ENCODE measurements at places on chromosomes 4 and X. TPM values are rescaled to one million over a fixed set of nuclear protein-coding genes. Genes with fewer than 3 reads are reported as not detected.

DNA sequence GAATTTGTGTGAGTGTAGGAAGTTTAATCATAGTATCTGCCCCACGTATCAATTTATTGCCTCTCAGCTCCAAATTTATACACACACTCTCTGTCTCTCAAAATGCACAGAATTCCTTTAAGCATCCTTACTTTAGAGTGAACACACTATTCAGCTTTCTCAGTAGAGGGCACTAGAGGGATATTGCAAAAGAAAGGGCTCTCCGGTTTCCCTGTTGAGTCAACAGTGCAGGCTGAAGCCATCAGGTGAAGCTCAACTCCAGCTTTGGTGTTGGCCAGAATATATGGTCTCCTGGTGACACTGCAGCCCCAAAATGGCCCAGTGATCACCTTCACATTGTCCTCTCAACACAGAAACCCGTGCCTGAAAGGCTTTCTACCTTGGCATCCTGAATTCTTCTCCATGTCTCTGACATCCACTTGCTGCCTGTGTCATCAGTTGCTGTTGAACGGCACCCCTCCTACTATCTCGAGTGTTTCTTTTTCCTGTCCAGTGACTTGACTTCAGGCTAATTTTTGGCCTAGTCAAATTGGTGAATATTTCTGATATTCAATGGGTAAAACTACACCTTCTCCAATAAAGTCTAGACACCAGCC, 670.5 kb downstream of the GABRG1 start:
- no peaks in the 10 kb centered on the region for H3K36me3 ChIP-seq
- no peak overlapping the region for H3K4me3 ChIP-seq
- no peaks in the 10 kb centered on the region for H3K27me3 ChIP-seq
- H3K4me1 ChIP-seq = no peaks in the 10 kb centered on the region
- DNase-seq = no peak

GRCh38 chr4:146367347-146367746, 153.0 kb downstream of the REELD1 start:
- H3K27ac ChIP-seq = no peak overlapping the region
- peaks cover 2% of the 10 kb centered on the region for H3K36me3 ChIP-seq
- DNase-seq = no peak
- H3K27me3 ChIP-seq = no peaks in the 10 kb centered on the region
- peaks cover 5% of the 10 kb centered on the region for H3K4me1 ChIP-seq

GRCh38 chr4:138894709-138895108, 120.9 kb upstream of the NOCT start:
- H3K27me3 ChIP-seq = peaks cover 15% of the 10 kb centered on the region
- H3K4me3 ChIP-seq = no peak overlapping the region
- no peaks in the 10 kb centered on the region for H3K36me3 ChIP-seq
- no peak for DNase-seq

GRCh38 chr4:85784947-85785346, 310.0 kb downstream of the ARHGAP24 start:
- no peak for DNase-seq
- no peaks in the 10 kb centered on the region for H3K36me3 ChIP-seq
- no peaks in the 10 kb centered on the region for H3K4me1 ChIP-seq
- H3K27ac ChIP-seq = no peak overlapping the region

DNA sequence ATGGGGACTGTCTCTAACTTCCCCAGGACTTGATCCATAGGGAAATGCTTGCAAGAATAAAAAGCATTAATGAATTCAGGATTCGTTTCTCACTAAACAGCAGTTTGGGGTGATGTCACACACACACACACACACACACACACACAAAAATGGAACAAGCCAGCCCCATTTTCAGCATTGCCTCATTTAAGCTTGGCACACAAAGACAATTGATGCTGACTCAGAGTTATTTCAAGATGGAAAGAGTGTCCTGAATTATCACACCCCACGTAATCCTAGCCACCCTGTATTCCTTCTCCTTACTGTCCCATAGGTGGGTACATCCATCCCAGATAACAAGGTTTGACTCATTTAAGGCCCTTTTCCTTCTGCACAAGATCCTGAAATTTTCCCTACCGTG, 345.1 kb upstream of the HS3ST1 start:
- no peak overlapping the region for H3K27ac ChIP-seq
- no peak for DNase-seq
- H3K36me3 ChIP-seq = no peaks in the 10 kb centered on the region
- H3K4me3 ChIP-seq = no peak overlapping the region
- H3K27me3 ChIP-seq = no peaks in the 10 kb centered on the region

GRCh38 chr4:33176566-33176965, 2456.4 kb downstream of the PCDH7 start:
- no peaks in the 10 kb centered on the region for H3K4me1 ChIP-seq
- no peak overlapping the region for H3K27ac ChIP-seq
- no peak overlapping the region for H3K4me3 ChIP-seq
- H3K27me3 ChIP-seq = no peaks in the 10 kb centered on the region
- DNase-seq = no peak

DNA sequence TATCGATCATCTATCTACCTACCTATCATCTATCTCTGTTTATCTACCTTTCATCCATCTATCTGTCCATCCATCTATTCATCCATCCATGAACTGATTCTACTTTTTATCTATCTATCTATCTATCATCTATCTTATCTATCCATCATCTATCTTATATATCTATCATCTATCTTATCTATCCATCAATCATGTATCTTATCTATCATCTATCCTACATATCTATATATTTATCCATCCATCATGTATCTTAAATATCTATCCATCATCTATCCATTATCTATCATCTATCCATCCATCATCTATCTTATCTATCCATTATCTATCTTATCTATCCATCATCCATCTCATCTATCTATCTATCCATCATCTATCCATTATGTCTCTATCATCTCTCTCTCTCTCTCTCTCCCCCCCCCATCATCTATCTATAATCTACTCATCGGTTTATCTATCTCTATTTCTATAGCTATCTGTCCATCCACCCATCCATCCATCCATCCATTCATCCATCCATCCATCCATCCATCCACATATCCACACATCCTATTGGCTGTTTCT, 20.9 kb downstream of the ARSD start:
- H3K36me3 ChIP-seq = no peaks in the 10 kb centered on the region
- no peak overlapping the region for H3K27ac ChIP-seq
- H3K4me3 ChIP-seq = no peak overlapping the region
- H3K27me3 ChIP-seq = no peaks in the 10 kb centered on the region

GRCh38 chr4:99868126-99868596, 26.1 kb downstream of the LAMTOR3 start:
- H3K27me3 ChIP-seq = no peaks in the 10 kb centered on the region
- peaks cover 54% of the 10 kb centered on the region for H3K36me3 ChIP-seq
- H3K4me3 ChIP-seq = no peak overlapping the region

DNA sequence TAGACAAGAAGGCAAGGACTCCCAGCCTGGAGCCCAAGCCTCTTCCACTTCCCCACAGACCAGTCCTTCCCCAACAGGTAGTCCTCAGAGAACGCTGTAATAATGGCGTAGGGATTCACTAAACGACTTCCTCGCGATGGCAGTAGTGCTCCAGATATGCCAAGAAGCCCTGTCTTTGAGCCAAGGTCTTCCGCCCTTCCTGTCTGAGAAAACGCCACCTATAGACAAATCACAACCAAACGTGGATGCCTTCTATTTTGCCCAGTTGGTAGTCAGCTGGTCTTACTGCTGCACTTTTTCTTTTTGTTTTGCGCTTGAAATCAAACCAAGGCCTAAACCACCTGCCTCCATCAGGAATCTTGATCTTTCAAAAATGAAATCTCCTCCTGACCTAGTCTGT, 203.3 kb downstream of the OR13H1 start:
- no peaks in the 10 kb centered on the region for H3K4me1 ChIP-seq
- no peaks in the 10 kb centered on the region for H3K27me3 ChIP-seq
- peaks cover 34% of the 10 kb centered on the region for H3K36me3 ChIP-seq
- H3K4me3 ChIP-seq = no peak overlapping the region

DNA sequence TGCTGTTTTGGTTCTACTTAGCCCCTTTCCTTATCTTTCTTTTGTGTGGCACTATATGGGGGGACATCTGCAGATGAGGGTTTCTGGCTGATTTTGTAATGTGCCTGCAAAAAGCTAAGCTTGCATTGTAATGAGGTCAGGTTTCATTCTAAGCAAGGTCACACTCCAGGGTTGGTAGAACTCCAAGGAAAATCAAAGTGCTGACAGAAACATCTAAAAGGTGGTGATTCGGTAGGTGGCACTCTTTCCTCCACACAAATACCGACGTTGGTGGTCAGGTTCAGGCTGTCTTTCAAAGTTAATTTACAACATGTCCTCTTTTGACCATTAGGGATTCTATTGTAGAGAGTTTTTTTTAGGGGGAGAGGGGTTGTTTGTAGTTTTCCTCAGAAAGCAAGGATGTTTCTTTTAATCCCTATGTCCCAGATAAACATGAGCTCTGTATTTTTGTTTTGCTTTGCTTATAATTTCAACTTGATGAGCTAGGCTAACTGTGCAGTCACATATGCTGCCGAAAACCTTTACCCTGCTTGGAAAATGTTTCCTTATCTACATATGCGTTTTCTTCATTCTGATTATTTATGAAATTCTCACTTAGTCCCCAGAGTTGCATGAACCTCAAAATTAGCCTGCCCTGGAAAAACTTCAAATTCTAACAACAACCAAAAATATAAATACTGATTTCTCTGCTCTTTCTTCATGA, 434.2 kb downstream of the PPARGC1A start:
- DNase-seq = no peak
- H3K4me3 ChIP-seq = no peak overlapping the region
- H3K4me1 ChIP-seq = no peaks in the 10 kb centered on the region
- no peaks in the 10 kb centered on the region for H3K36me3 ChIP-seq
- no peaks in the 10 kb centered on the region for H3K27me3 ChIP-seq

DNA sequence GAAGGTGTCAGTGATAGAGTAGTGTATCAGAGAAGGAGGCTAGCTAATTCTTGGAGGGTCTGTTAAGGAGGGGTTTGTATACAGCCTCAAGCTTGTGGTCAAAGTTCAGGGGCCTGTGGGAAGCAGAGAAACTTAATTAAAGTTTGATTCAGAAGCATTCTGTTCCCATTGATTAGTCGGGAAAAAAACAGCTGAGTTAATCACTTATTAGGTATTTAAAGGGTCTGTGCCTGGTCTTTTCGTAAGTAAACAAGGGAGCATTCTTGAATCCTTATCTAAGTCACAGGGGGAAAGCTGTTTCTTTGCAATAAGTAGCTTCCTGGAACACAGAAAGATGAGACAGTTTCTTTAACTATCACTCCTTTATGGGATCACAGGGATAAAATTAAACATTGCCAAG, 492.1 kb downstream of the PCDH10 start:
- DNase-seq = no peak
- H3K27ac ChIP-seq = no peak overlapping the region
- H3K4me1 ChIP-seq = no peaks in the 10 kb centered on the region
- no peaks in the 10 kb centered on the region for H3K27me3 ChIP-seq
- no peak overlapping the region for H3K4me3 ChIP-seq
- no peaks in the 10 kb centered on the region for H3K36me3 ChIP-seq

GRCh38 chr4:36000941-36001557, 243.3 kb downstream of the ARAP2 start:
- H3K4me3 ChIP-seq = no peak overlapping the region
- no peak for DNase-seq
- no peaks in the 10 kb centered on the region for H3K27me3 ChIP-seq

DNA sequence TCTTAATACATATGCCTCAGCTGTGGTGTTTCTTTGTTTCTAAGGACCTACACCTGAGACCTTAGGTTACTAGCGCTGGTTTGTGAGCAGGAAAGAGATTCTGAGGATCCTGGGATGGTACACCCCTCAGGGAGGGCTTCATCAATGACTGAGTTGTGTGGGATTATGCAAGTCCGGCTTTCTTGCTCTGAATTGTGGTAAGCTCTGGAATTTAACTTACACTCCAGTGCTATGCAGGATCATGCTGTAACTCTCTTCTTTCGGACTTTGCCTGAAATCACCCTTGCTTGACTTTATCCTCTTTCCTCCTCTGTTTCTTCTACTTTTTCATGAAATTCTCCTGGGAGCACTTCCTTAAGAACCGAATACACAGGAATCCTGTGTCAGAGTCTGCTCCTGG, 431.5 kb upstream of the BOD1L1 start:
- no peak overlapping the region for H3K27ac ChIP-seq
- no peak for DNase-seq
- H3K36me3 ChIP-seq = no peaks in the 10 kb centered on the region
- H3K27me3 ChIP-seq = no peaks in the 10 kb centered on the region
- H3K4me3 ChIP-seq = no peak overlapping the region

GRCh38 chrX:121641560-121641959, 594.1 kb downstream of the GLUD2 start:
- no peak overlapping the region for H3K27ac ChIP-seq
- no peaks in the 10 kb centered on the region for H3K36me3 ChIP-seq
- no peaks in the 10 kb centered on the region for H3K4me1 ChIP-seq
- no peak overlapping the region for H3K4me3 ChIP-seq
- no peak for DNase-seq
- H3K27me3 ChIP-seq = no peaks in the 10 kb centered on the region

DNA sequence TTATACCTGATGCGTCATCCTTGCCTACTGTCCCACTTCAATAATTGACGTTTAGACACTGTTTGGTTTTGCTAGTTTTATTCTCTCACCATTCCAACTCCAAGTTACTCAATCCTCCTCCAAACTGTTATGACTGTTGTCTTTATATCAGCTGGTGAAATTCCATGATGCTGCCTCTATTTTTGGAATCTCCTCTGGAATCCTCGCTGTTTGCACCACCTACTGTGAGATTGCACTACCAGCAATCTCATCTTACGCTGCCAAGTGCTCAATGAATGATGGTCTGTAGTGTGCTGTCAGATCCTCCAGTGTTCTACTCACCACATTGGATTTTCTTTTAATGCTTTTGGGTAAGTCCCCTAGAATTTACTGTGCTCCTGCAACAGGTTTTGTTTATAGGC, 13.2 kb upstream of the PCDH18 start:
- H3K27me3 ChIP-seq = no peaks in the 10 kb centered on the region
- H3K4me1 ChIP-seq = no peaks in the 10 kb centered on the region
- no peak overlapping the region for H3K27ac ChIP-seq
- H3K36me3 ChIP-seq = no peaks in the 10 kb centered on the region
- no peak overlapping the region for H3K4me3 ChIP-seq

GRCh38 chrX:107701493-107702121, 73.3 kb downstream of the PRPS1 start:
- H3K27ac ChIP-seq = no peak overlapping the region
- H3K4me3 ChIP-seq = no peak overlapping the region
- no peaks in the 10 kb centered on the region for H3K27me3 ChIP-seq
- no peak for DNase-seq
- no peaks in the 10 kb centered on the region for H3K36me3 ChIP-seq

GRCh38 chr4:119580293-119580692, 48.3 kb downstream of the PDE5A start:
- H3K4me3 ChIP-seq = no peak overlapping the region
- H3K36me3 ChIP-seq = no peaks in the 10 kb centered on the region

GUCY1A1 gene
- not detected for total RNA-seq

LANCL3 gene
- 0.28 TPM for total RNA-seq

MTTP gene
- not detected for total RNA-seq

UGT2B15 gene
- total RNA-seq = not detected

GPAT3 gene
- total RNA-seq = 3.6 TPM

TMPRSS11A gene
- total RNA-seq = not detected

CT47B1 gene
- not detected for total RNA-seq

CENPI gene
- total RNA-seq = 19.4 TPM

TMPRSS11E gene
- total RNA-seq = not detected
